ENCODE measurements at places on chromosomes 2 and 18.
A peak's percentile ranks its signal among the peaks of the same experiment; 100 is the strongest.

- DNase-seq: no peak
Observed at GRCh38 chr2:98900721-98901120, 35.3 kb downstream of the CRACDL start.

DNA sequence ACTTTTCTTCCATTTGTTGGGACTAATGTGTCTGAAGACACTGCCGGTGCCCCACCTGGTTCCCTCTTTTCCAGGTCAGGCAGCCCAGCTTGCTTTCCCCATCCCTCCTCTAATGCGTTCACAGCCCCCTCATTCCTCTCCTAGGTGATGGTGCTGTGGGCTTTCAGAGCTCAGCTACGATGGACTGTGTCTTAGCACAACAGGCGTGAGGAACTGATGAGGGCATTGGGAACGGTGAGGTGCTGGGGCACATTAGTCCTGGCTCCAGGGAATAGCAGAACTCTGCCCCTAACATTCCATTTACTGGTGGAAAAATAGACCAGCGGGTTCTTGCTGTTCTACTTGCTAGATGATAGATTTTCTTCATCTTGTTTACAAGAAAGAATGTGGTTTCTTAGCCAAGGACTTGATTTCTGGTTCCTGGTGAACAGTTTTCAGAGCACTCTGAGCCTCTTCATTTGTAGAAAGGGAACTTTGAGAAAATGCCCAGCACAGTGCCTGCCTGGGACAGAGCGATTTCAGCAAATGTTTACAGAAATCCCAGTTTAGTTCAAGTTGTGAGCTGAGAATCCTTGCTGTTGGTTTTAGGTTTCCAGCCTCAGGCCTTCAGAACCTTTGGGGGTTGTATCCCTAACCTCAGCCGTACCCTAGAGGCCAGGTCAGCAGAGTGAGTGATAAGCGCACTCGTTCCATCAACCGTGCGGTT, 42.5 kb downstream of the LDLRAD4 start:
- no peak for DNase-seq

DNA sequence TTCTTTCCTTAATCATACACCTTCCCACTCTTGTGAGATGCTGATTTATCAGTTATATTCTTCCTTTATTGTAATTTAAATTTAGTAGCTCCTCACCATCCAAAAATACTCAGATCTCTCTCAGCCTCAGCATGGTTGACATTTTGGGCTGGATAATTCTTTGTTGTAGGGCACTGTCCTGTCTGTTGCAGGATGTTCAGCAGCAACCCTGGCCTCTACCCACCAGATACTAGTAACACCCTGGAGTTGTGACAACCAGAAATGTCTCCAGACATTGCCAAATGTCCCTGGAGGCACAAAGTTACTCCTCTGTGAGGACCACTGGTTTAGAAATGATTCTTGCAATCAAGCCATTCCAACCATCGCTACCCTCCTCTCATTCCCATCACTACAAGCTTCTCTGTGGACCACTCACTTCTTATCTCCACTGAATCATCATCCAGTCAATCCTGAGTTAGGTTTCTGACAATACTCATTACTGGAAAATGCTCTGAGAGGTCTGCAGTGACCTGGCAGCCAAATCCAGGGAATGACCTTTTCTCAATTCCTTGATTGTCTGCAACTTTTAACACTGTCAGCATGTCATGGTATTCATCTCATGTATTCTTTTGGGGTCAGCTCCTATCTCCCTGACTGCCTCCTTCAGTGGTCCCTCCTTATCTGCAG, 43.3 kb downstream of the OSBPL6 start:
- no peak for DNase-seq

GRCh38 chr2:48450936-48451602, 78.9 kb upstream of the STON1 start:
- no peak for DNase-seq

DNA sequence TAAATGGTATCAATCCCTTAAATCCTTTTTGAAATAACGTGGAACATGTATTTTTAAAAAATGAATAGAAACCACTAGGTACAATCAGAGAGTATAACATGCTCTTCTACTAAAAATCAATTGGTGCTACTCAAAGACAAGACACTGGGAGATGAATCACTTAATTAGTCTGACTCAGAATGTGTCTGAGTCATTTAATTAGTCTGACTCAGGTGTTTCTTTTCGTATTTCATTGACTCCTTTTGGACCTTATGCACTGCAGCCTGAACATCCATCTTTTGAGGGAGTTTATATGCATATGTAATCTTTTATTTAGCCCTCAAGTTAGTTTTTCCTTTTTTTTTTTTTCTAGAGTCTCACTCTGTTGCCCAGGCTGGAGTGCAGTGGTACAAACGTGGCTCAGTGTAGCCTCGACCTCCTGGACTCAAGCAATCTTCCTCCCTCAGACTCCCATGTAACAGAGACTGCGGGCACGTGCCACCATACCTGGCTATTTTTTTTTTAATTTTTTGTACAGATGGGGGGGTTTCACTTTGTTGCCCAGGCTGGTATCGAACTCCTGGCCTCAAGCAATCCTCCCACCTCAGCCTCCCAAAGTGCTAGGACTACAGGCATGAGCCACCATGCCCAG, 26.5 kb downstream of the PPP4R3B start:
- peak; percentile 60 for DNase-seq

- no peak for DNase-seq
Observed at GRCh38 chr2:42438685-42439084, 55.1 kb downstream of the KCNG3 start.

DNA sequence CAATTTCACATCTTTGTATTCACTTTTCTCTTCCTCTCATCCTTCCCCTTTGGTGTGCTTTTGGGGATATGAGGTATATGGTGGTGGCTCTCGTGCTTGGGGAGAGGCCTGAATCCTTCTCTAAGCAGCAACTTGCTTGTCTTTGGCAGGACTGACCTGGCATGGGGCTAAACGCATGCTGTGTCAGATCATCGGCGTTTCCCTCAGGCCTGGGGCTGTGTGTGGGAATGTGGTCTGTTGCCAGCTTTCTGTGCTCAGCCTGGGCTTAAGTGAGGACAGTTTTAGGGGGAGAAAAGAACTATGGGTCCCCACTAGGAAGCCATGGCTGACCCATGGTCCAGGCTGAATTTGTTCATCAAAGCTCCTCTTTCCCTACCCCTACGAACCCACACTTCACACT, 60.7 kb downstream of the TET3 start:
- no peak for DNase-seq

DNA sequence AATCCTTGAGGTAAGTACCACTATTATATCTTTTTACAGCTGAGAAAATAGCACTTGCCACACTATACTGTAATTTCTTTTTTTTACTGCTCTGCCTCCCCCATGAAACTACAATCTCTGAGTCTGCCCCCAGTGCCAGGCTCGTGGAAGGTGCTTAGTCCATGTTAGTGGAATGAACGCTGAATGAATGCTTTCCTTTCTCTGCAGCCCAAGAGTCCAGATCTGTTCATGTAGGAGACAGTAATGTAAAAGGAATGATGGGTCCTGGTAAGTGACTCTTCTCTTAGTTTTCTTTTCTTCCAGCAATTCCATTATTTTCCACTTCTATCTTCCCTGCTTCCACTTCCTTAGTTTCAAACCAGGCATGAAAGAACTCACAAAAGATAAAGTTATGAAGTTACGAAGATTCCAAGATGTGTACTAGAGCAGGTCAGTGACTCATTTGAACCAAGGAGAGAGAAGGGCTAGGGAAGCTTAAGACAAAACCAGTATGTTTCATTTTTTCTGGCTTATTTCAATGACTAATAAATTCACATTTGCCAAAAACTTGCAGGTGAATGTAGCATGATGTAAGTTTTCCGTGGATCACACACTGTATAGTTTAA, 46.0 kb downstream of the ARHGEF33 start:
- DNase-seq: no peak

DNA sequence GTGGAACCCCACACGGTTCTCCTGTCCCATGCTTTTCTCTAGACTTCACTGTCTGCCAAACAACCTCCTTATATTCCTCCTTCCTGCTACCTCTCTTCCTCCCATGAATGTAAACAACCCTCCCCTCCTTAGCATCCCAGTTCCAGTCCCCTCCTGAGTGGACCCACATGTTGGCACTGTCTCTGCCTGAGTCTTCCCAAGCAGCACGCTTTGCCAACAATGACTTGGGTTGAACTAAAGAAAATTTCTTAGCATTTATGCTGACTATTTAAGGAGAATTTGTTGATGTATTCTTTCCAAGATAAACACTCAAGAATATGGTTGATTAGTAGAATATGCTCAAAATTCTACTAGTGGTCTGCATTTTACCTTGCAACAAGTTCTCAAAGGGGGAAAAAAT, 338.0 kb downstream of the TNS1 start:
- DNase-seq: no peak

All from GM04504 (cell line).